NCI-H774 (cell line): ENCODE measurements at places on chromosomes 12 and 14.

DNA sequence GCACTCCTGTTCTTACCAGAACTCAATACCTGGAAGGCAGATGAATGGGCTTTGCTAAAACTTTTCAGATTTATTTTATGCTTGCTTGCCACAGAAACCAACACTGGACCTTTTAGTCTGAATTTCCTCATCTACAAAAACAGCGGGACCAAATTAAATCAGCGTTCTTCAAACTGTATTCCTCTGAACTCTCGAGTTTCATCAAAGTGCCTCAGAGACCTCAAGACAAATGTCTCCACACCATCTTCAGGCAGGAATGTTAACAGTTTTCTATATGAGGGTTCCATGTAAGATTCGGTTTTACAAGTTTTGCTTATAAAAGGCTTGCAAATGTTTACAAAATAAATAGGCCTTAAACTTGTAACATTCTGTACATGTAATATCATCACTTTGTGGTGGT is 74.6 kb downstream of the MED13L start:
- DNase-seq: no peak

- DNase-seq: no peak
Observed at GRCh38 chr14:72383865-72384264, 451.6 kb downstream of the RGS6 start.

DNA sequence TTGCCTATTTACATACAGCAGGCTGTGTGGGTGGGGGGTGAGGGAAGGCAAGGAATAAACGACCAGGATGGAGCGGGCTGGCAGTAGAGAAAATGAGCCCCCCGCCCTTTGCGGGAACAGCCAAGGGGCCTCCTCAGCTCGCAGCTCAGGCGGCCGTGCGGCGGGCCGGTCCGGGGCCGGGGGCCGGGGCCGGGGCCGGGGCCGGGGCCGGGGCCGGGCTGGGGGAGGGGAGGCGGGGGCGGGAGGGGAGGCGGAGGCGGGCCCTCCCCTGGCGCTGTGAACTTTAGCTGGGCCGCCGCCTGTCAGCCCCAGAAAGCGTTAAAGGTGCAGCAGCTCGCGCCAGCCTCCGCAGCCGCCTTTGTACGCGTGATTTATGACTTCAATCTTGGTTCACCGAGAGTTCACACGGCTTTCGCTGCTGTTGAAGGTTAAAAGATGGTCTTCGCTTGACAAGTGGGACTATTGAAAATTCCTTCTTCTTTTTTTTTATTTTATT is 28.8 kb downstream of the HOXC4 start:
- DNase-seq: peak; percentile 8

DNA sequence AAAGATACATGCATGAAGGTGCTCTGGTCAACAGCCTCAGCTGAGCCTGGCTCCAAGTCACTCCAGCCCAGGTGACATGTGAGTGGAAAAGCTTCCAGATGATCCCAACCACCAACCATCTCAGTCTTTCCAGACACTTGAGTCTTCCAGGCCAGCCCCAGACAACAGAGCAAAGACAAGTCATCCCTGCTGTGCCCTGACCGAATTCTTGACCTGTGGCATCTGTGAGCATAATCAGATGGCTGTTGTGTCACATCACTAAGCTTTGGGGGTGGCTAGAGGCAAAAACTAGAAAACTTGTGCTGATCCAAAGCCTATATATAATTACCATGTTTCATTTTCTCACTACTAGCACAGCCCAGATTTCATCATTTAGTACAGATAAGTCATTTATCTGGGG is 50.8 kb upstream of the ISM2 start:
- no peak for DNase-seq

DNA sequence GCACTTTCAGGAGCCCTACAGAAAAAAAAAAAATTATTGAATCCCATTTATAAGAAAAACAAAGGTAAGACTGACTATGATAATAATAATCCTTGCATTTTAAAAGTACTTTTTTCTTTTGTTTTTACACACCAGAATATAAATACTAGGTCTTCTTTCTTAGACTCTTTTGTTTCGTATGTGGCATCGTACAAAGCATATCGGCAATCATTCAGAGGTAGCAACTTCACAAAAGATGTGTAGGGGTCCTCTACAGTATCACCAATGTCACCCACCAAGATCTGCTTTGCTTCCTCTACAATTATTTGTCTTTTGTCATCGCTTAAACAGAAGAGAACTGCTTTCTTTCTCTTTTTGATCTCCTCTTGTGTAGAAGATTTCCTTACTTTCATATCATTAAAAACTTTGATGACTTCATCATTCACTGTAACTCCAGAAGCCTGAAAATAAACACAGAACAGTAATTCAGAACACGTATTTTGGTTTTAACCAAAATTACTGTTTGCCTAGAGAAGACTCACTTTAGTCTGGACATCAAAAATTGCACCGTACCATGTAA is 1.2 kb downstream of the CFL2 start:
- DNase-seq: no peak

DNA sequence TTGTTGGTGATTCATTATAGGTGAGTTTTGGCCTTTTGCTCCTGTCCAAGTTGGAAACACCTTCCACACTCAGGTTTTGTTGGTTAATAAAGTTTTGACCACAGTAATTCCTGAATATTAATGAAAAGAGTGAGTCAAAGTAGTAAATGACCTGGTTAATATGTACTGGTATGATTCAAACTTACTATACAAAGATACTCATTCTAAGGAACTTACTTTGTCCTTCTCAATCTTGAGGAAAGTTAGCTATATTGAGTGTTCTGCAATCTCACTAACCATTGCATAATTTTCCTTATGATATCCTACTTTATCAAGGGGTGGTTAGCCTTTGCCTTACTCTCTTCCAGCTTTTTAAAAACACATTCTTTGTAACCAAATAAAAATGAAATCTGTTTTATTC is 20.9 kb upstream of the HECTD1 start:
- DNase-seq: no peak

GRCh38 chr14:89283327-89284060 is 133.5 kb downstream of the FOXN3 start:
- no peak for DNase-seq

DNA sequence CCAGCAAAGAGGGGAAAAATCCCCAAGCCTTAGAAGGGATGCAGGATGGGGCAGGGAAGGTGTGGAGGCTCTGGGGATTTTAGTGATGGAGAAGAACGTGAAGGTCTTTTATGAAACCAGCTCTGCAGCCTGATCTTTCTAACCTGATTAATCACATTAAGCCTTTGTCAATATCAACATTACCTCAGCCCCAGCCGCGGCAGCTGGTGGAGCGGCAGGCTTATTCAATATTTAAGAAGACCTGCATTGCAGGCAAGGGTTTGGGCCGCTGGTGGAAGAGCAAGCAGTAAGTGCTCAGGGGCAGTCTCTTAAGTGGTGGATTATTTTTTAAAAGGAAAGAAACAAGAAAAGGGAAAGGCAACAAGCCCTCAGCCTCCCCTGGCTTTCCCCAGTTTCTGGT is 16.6 kb downstream of the RPH3A start:
- DNase-seq: peak; percentile 71

DNA sequence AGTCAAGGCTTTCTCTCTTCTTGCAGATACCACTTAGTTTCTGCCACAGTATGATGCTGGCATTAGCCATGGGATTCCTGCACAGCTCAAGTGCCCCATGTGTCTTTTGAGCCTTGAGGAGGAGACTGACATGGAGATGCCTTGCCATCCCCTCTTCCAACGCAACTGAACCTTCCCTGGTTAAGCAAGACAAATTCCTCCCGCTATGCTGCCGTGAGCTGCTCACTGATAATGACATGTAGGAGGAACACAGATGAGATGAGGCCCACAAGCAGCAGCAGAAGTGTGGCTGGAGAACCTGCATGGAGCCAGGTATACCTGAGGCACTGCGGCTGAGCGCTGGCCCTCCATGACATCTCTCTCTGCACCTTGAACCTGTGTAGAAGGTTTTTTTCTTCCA is 15.4 kb upstream of the PPP1R1A start:
- DNase-seq: no peak

DNA sequence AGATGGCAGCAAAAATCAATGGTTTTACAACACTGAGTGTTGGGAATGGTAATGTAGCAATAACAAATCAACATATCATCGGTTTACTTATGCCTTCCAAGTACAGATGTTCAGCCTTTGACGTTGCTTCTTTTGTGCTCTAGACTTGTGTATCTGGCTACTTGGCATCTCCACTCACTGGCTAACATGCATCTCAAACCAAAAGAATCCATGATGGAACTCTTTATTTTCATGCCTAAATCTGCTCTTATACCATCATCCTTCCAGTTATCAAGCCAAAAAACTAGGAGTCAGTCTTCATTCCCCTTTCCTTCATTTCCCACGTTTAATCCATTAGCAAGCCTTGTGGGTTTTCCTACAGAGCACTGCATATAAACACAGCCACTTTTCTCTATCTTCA is 89.2 kb upstream of the USP44 start:
- DNase-seq: no peak

GRCh38 chr12:29103539-29103974 is 45.5 kb upstream of the FAR2 start:
- no peak for DNase-seq
